CD14-positive monocyte (primary cell): ENCODE measurements at places on chromosomes 13 and 19.
A peak's percentile ranks its signal among the peaks of the same experiment; 100 is the strongest.

- no peak for DNase-seq
Measured at GRCh38 chr19:47381121-47381520, 32.0 kb downstream of the DHX34 start.

GRCh38 chr13:51619614-51620013, 35.4 kb downstream of the WDFY2 start:
- DNase-seq = no peak

DNA sequence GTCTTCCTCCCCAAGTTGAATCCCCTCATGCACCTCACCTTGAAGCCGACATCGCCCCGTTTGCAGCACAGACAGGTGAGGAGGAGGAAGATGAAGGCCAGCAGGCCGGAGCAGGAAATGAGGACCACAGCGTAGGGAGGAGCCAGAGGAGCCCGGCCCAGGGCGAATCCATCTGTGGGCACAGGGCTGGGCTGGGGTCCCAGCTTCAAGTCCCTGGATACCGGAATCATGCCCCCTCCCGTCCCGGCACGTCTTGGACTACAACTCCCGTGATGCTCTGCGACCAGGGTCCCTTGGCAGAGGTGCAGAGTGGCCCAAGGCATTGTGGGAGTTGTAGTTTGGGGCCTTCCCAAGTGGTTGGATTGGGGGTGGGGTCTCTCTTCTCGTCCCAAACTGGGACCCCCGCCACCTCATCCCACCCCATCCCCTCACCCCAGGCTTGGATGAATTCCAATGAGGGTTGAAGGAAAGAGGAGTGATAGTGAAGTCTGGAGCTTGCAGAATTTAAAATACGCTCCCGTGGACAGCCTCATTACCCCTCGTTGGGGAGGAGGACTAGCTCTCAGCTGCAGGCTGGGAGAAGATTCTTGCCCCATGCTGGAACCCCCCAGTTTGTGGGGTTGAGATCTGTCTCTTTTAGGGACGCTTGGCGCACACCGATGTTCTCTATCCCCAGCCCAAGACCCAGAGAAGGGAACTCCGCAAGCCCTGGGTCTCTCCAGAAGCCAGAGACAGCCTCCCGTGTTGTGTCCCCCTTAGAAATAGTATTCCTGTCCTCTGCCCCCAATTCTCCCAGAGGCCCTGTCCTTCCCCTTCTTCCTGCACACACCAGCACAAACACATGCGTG, 990 bp downstream of the LMTK3 start:
- peak; percentile 25 for DNase-seq

DNA sequence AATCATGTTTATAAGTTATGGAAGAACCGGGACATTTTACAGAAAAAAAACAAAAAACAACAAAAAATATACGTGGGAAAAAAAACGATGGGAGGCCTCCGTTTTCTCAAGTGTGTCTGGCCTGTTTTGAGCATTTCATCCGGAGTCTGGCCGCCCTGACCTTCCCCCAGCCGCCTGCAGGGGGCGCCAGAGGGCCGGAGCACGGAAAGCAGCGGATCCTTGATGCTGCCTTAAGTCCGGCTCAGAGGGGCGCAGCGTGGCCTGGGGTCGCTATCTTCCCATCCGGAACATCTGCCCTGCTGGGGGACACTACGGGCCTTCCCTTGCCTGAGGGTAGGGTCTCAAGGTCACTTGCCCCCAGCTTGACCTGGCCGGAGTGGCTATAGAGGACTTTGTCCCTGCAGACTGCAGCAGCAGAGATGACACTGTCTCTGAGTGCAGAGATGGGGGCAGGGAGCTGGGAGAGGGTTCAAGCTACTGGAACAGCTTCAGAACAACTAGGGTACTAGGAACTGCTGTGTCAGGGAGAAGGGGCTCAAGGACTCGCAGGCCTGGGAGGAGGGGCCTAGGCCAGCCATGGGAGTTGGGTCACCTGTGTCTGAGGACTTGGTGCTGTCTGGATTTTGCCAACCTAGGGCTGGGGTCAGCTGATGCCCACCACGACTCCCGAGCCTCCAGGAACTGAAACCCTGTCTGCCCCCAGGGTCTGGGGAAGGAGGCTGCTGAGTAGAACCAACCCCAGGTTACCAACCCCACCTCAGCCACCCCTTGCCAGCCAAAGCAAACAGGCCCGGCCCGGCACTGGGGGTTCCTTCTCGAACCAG, 1.8 kb upstream of the APOE start:
- peak; percentile 59 for DNase-seq

GRCh38 chr13:87669379-87669978, 1.7 kb upstream of the SLITRK5 start:
- no peak for DNase-seq
